ENCODE measurements at places on chromosomes 3 and 15.

GRCh38 chr3:142004025-142004424 lies 127.6 kb downstream of the ATP1B3 start:
- DNase-seq: no peak

DNA sequence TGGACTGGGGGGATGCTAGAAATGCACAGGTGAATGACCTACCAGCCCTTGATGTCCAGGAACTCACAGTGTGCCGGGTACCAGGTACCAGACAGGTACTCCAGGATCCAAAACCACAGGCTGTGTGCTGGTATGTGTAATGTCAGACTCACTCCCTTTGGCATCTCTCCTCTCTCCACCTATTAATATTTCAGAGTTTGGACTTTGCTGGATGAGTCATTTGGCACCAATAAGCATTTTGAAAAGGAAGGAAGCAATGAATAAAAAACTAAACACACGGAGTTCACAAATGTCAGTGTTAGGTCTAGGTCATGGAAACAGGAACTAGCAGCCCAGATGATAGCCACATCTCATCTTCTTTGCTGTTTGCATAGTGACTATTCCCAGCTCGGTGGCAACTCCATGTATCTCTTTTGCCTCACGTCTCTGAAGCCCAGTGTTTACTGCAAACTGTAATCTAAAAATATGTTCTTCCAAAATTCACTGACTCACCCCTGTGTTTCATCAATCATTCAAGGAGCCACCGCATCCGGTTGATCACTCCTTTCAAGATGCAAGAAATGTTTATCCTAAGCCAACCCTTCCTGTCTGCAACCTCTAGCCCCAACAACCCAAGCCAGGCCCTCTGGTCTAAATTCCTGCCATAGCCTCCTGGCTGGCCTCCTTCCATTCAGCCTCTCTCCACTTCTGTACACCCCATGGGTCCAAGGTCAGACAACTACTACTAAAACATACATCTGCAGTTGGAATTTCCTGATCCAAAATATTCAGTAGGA lies 8.4 kb downstream of the ITGB5 start:
- DNase-seq: no peak

DNA sequence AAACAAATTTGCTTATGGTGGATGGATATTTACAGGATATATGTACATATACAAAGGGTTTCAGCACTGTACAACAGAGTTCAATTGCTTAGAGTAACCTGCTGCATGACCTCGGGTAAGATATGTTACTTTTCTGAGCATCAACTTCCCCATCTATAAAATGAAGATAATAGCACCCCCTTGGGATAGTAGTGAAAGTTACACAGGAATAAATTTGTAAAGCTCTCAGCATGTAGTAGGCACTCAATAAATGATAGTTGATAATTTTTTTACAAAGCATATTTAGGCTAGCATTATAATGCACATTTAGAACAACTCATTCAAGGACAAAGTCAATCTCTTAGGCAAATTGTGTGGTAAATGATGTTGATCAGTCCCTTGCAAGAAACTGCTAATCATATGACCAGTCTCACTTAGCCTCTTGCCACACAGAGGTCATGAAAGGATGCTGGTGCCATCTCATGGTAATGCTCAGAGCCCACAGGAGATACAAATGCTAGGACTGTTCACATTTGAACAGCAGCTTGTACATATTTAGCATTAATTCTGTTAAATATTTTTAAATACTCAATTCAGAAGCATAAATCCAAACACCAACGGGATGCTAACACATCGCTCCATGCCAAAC lies 123.9 kb downstream of the MAGI1 start:
- DNase-seq: no peak

DNA sequence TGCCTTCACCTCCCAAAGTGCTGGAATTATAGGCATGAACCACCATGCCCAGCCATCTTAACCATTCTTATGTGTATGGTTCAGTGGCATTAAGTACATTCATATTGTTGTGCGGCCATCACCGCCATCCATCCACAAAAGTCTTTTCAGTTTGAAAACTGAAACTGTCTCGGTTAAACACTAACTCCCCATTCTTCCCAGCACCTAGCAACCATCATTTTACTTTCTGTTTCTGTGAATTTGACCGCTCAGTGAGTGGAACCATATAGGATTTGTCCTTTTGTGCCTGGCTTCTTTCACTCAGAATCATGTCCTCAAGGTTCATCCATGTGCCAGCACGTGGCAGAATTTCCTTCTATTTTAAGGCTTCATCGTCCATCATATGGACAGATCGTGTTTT lies 5.8 kb downstream of the MCM2 start:
- DNase-seq: no peak

- DNase-seq: no peak
Observed at GRCh38 chr3:139117883-139118760, 73.4 kb upstream of the PRR23C start.
